ENCODE measurements at places on chromosomes 1 and 21.

DNA sequence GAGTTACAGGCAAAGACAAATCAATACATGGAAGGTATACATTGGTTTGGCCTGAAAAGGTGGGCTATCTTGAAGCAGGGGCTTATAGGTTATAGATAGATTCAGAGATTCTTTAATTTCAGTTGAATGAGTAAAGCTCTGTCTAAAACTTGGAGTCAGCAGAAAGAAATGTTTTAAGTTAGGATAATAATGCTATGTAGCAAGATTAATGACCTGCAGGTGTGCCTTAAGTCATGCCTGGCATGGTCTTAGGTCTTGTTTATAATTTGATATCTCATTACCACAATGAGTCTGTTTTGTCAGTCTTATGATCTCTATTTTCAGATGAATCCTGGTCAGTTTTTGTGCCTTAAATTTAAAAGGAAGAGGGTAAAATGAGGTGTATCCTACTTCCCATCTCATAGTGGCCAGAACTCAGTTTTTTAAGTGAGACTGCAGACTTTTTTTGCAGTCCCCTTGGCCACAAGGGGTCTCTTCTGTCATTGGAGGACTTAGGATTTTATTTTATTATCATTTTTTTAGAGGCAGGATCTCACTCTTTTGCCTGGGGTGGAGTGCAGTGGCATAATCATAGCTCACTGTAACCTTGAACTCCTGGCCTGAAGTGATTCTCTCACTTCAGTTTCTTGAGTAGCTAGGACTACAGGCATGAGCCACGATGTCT, 21.3 kb upstream of the PGBD2 start:
- no peak for DNase-seq

DNA sequence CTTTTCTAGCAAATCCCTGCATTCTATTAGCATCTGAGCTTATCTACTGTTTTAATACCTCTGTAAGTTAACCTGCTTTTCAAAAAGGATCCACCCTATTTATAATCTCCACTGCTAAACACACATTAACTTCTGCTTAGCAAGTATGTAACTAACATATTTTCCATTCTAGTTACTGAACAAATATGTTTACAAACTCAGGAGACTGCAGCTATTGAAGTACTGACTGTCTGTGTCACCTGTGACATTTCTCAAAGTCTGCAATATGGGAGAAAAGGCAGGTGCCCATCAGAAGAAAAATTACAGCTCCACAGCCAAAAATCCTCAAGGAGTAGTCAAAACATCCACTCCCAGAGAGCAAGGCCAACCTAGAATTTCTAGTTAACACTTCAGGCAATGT, 88.3 kb downstream of the JAK1 start:
- no peak for DNase-seq

GRCh38 chr21:29403922-29404538, 105.3 kb downstream of the BACH1 start:
- no peak for DNase-seq

- DNase-seq: no peak
Observed at GRCh38 chr1:32122151-32122550, 14.3 kb downstream of the KPNA6 start.

GRCh38 chr1:175162955-175163354, 29.6 kb downstream of the KIAA0040 start:
- DNase-seq: no peak

- DNase-seq: no peak
Observed at GRCh38 chr1:147111381-147112130, 60.7 kb downstream of the PRKAB2 start.

DNA sequence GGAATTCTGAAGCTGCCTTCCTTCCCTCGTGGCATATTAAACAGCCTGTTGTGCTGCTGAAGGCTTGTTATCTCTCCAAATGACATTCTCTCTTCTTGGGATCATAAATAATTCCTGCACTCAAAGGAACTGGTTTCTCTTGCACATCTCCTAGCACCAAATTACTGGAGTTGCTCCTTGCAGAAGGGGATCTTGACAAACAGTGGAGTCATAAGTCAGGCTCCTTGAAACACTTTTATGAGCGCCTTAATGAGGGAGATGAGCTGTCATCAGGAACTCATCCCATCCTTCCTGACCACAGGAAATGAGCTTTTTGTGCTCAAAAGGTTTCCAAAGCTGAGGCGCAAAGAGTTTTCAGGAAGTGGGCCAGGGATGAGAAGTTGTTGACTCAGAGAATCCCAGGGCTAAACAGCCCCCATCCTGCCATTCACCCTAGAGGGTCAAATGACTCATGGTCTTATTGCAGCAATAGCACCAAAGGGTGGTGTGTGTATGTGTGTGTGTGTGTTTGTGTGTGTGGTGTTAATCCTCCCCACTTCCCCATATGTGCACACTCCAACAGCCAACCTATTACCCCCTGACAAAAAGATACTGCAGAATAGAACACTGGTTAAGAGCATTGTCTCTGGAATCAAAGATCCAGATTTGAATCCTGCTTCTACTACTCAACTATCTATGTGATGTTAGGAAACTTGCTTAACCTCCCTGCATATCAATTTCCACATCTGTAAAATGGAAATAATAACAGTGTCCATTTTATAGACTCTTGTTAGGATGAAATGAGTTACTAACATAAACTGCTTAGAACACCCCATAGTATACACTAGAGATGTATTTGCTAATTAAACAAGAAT, 2.8 kb upstream of the PHC2 start:
- no peak for DNase-seq

DNA sequence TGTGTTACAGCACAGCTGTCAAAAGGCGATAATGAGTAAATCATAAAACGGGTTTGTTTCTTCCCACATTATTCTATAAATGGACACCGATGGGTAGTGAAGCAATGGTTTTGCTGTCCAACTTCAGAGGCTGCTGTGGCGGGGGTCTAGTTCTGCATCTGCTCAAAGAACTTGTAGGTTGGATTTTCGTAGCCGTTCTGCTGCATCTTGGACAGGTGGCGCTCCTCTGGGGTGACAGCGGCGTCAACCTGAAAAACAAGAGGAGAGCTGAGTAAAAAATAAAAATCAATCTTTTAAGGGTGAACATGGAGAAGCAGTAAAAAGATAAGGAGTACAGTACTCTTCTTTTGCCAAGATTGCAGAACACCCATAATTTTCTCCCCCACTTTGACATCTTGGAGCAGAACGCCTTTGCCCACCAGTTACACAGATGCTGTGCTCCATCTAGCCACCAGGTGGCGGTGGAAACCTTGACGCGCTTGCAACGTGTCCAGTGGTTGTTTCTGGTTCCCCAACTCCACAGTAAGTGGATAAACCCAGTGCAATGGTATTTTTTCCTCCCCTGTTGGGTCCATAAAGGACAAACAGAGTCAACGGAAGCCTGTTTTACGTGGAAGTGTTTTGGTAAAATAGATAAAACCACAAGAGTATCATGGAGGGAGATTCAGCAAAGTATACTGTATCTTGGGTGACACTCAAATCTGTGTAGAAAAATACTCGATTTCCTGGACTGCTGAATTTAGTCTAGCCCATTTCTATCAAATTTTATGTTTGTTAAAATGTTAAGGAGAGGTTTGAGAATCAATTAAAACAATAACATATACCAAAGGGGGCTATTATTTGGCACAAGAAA, 147.0 kb downstream of the GABPA start:
- peak; percentile 45 for DNase-seq

GRCh38 chr1:194159941-194160340, 973.5 kb upstream of the B3GALT2 start:
- no peak for DNase-seq

GRCh38 chr21:34086887-34087306, 13.5 kb downstream of the MRPS6 start:
- DNase-seq: no peak

DNA sequence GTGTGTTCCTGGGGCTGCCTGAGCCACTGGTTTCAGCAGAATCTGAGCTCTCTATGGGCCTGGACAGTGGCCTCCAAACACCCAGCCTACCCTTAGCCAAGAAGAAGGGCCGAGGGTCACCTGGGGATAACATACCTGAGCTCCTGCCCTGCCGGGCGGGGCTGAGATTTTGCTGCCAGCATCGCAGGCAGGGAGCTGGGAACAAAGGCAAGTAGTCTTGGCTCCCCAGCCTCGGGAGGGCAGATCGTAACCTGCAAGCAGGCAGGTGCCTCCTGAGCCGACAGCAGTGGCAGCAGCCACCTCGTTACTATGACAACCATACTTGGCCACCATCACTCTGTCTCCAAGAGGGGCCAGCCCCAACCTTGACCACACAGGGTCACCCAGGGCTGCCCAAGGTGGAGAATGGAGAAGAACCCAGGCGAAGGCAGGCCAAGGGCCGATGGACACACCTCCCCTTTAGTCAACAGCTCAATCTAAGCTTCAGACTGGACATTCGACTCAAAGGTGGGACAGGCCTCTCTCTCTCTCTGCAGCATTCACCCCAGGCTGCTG, 54.6 kb downstream of the TOMM20 start:
- no peak for DNase-seq

- DNase-seq: no peak
Observed at GRCh38 chr21:26451081-26451740, 121.9 kb downstream of the CYYR1 start.

DNA sequence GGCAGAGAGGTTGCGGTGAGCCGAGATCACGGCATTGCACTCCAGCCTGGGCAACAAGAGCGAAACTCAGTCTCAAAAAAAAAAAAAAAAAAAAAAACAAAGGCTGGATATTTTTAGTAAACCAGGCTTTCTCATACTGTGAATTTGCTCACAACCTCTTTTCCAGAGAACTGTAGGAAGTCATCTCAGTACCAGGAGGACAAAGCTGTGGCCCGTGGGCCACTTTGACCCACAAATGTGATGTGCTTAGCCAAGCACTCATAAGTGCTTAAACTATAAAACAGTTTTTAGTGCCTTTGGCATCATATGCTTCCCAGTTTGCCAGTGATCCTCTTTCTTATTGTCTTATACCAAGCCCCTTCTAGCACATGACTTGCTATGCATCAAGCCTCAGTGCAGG, 46.5 kb downstream of the RNF11 start:
- DNase-seq: no peak

GRCh38 chr1:62308606-62309005, 10.6 kb downstream of the KANK4 start:
- no peak for DNase-seq

- no peak for DNase-seq
Observed at GRCh38 chr1:156524481-156524869, 23.9 kb upstream of the MEF2D start.

DNA sequence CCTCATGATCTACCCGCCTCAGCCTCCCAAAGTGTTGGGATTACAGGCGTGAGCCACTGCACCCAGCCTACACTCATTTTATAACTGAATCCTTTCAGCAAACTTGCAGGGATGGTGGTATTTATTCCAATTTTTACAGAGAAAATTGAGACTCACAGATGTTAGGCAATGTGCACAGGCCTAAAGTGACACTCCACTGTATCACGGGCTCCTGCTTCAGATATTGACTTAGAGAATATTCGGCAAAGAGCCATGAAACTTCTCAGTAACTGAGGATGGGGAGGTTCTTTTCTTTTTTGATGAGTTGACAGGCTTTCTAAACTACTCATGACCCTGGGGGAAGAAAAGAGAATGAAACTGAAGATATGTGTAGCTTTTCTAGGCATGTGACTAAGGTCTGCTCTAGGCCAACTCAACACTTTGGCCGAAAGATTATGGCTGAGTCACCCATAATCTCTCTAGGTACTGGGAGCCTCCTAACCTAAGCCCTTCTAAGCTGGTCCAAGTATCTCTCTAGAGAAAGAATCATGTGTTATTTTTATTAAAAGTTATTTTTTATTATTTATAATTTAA, 19.9 kb upstream of the PTCH2 start:
- DNase-seq: peak; percentile 42

DNA sequence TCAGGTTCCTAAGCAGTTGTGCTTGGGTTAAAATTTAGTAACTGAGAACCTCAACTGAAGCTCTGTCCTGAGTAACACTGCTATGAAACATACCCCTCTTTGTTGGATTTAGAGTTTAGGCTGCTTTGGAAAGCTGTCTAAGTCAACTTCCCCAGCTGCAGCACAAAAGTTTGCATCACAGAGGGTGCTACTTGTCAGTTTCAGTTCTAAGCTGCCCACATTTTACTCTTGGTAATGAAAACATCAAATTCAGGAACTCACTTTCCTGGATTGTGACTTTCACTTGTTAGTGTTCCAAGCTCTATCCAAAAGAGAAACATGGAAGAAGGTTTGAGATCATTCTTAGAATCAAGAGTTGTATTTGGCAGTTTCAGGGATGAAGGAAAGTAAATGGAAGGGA, 191.7 kb upstream of the NFIA start:
- DNase-seq: no peak

GRCh38 chr1:86704972-86705664, 742 bp downstream of the SH3GLB1 start:
- DNase-seq: peak; percentile 69

GRCh38 chr1:116574581-116575291, 3.9 kb upstream of the CD58 start:
- peak; percentile 85 for DNase-seq

DNA sequence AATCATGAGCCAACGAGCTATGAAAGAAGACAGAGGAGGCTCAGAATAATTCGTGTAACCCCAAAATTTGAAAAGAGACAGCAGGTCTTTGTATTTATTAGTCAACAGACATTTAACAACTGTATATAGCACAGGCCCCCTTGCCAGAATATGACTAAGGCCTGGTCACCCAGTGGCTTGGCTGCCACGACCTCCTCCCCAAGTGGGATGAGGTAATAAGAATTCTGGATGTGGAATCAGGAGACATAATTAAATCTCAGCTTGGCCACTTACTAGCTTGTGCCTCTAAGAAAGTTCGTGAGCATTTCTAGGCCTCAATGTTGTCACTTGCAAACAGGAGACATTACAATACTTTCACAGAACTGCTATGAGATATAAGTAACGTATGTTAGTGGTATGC, 134.2 kb upstream of the TNFSF4 start:
- DNase-seq: no peak

DNA sequence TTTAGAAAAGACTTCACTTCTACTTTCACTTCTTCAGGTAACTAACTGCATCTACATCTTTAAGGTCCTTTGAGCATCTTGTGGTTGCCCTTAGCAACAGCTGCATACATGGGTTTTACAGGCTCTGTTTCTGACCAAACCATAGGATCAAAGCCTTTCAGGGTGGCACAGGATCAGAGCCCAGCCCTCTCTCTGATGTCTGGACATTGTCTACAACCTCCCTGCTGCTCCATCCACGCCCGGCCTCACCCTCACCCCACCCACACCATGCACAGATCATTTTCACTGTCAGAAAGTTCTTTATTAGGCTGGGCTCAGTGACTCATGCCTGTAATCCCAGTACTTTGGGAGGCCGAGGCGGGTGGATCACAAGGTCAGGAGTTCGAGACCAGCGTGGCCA, 5.2 kb downstream of the NCF2 start:
- no peak for DNase-seq

GRCh38 chr21:42301371-42302075, 13.7 kb downstream of the TFF3 start:
- no peak for DNase-seq

Measured in hematopoietic multipotent progenitor cell treated with erythropoietin and hydrocortisone succinate and interleukin-3 and kit ligand, for 17 days (in vitro differentiated cells).